ENCODE measurements at places on chromosomes 5 and 9. TPM values are rescaled to one million over a fixed set of nuclear protein-coding genes. Genes with fewer than 3 reads are reported as not detected.

GRCh38 chr5:122151640-122152039, 22.3 kb downstream of the ZNF474 start:
- no peak for DNase-seq

Gene SPINK13
- not detected for total RNA-seq

Gene KLF4
- total RNA-seq, result 4.9 TPM

Gene ATP10B
- total RNA-seq, result 0.63 TPM

Gene TLE4
- 8.1 TPM for total RNA-seq

Gene CYLC2
- not detected for total RNA-seq
